ENCODE measurements at places on chromosomes 11 and 22.

- DNase-seq: no peak
These were observed 39.7 kb downstream of the DKK3 start for GRCh38 chr11:11968511-11969280.

- DNase-seq: peak; percentile 70
These were observed 25.0 kb upstream of the TMPRSS4 start for GRCh38 chr11:118051611-118052461.

- no peak for DNase-seq
These were observed 73.2 kb upstream of the TIMP3 start for GRCh38 chr22:32728291-32728690.

DNA sequence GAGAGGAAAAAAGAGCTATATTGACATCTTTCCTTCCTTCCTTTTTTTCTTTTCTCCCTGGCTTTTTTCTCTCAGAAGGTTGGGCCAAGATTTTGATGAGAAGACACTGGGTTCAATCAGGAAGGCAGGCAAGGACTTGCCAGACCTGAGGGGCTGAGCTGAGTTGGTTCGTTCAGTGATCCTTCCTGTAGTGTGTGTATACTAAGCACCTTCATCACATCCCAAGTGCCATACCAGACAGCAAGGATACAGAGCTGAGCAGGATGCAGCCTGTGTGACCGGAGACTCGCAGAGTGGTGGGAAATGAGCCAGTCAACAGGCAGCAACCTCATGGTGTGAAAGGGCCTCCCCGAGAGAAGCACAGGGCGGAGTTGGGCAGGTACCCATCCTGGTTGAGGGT, 95.5 kb downstream of the SPON1 start:
- DNase-seq: no peak

- no peak for DNase-seq
These were observed 155.0 kb downstream of the ADAMTS15 start for GRCh38 chr11:130603335-130603906.

- no peak for DNase-seq
These were observed 24.2 kb upstream of the OR6X1 start for GRCh38 chr11:123778511-123778910.

DNA sequence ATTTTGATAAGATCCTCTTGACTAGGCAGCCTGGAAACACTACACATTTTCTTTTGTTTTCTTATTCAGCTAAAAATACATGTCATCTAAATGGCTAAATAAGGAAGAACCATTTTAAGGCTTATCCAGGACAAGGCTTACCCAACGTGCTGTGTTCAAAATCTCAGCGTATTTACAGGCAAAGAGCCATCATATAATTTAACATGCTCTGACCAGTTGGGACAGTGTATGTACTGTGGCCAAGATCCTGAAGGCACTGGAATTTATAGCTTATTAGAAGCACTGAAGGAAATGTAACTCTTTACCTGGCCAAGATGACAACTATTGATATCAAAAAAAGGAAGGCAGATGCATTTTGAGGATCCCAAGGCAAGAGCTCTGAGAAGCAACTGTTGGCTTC, 71.1 kb downstream of the PPFIBP2 start:
- no peak for DNase-seq

GRCh38 chr11:15073361-15074205, at the start of gene CALCB:
Gene CALCB, plus strand, starts transcription at chr11:15073593. Its CDS starts 1,126 bp downstream, at chr11:15074719.
- DNase-seq: peak; percentile 47

- DNase-seq: no peak
These were observed 19.5 kb downstream of the CRELD2 start for GRCh38 chr22:49937758-49938564.

GRCh38 chr11:587978-588380, 11.7 kb downstream of the PHRF1 start:
- peak; percentile 74 for DNase-seq

DNA sequence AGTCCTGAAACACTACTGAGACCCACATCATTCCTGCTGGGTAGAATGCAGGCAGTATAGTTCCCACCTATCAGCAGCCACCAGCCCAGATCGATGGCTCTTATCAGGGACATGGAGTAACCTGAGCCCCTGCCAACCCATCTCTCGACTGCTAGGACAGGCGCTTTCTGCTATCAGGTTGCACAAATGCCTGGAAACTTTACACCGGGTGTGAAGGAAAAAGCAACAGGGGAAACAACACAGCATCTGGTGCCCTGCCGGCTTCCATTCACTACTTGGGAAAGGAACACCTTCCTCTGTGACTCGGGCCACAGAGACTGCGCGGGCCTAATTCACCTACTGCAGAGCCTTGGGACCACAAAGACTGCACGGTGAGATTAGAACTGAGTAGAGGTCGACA, 18.5 kb downstream of the RBFOX2 start:
- no peak for DNase-seq

DNA sequence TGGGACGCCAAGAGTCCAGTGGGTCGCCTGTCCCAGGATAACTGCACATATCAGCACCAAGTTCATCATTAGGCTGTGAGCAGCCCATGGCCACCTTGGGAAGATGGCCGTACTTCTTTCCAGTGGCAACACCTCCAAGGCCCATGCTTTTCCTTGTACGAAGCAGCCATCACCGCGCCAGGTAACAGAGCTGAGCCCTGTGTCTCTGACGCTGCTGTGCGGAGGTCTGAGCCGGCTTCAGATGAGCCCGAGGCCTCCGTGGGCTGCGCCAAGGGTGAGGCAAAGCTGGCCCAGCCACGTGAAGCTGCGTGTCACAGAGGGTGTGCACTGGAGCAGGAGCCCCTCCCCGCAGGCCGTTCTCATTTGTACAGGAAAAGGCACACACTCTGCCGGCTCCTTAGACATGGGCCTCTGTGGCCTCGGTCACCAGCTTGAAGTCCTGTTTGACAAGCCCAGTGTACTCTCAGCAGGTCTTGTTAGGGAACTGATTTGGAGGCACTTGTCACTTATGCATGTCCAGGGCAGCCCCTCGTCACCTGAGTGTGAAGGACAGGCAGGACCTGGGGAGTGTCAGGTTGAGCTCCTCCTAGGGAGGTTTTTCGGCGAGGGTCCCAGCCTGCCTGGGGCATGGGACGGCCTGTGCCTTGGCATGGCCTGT, 401.5 kb downstream of the TBC1D22A start:
- no peak for DNase-seq
